ENCODE measurements at places on chromosomes 16 and 17.

GRCh38 chr17:68509141-68510057, 2.8 kb upstream of the PRKAR1A start:
- peak; percentile 30 for DNase-seq

GRCh38 chr17:65755799-65756198, 194.4 kb upstream of the AXIN2 start:
- DNase-seq, result no peak

DNA sequence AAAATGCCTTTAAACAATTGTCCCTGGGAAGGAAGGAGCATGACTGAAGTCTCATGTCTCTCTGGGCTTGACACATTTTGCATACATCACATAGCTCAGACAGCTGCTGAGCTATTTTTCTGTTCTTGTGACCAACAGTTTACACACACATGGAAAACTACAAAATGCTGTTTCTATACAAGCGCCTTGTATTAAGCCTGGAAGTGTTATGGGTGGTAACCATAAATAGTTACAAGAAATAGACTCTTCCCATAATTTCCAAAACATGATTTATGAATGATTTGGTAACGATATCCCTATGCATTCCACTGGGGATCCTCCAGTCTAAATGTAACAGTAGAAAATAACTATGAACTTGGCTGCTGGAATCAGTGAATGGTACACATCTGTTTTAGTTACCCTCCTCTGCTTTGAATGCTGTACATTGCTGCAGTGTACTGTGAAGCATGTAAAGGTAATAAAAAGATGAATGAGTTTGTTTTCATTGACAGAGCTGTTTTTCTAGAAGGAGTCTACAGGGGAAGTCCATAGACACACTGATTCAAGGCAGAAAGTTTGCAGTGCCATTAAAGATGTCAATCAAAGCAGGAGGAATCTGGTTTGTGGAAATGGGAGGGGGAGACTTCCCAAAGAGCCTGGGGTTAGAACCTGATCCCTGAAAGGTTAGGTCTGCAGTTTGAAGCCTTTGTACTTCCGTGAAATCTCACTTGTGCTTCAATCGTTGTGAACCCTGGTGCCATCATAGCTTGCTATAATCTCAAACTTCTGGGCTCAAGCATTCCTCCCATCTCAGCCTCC, 5.0 kb downstream of the ACSF2 start:
- DNase-seq, result no peak

DNA sequence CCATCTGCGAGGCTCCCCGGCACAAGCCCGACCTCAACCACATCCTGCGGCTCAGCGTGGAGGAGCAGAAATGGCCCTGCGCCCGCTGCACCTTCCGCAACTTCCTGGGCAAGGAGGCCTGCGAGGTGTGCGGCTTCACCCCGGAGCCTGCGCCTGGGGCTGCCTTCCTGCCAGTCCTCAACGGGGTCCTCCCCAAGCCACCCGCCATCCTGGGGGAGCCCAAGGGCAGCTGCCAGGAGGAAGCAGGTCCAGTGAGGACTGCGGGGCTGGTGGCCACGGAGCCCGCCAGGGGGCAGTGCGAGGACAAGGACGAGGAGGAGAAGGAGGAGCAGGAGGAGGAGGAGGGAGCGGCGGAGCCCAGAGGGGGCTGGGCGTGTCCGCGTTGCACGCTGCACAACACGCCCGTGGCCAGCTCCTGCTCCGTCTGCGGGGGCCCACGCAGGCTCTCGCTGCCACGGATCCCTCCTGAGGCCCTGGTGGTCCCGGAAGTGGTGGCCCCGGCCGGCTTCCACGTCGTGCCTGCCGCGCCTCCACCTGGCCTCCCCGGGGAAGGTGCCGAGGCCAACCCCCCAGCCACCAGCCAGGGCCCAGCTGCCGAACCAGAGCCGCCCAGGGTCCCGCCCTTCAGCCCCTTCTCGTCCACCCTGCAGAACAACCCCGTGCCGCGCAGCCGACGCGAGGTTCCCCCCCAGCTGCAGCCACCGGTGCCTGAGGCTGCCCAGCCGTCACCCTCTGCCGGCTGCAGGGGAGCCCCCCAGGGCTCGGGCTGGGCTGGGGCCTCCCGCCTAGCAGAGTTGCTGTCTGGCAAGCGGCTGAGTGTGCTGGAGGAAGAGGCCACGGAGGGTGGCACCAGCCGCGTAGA, 13.1 kb upstream of the PRR35 start:
- no peak for DNase-seq

- no peak for DNase-seq
Measured at GRCh38 chr16:90023078-90023447, 3.8 kb upstream of the DBNDD1 start.

- DNase-seq, result no peak
Measured at GRCh38 chr16:2084895-2085625, 37.3 kb downstream of the TSC2 start.

- no peak for DNase-seq
Measured at GRCh38 chr16:85181739-85182129, 69.5 kb upstream of the CIBAR2 start.

- no peak for DNase-seq
Measured at GRCh38 chr17:1126250-1126797, 53.5 kb downstream of the ABR start.

DNA sequence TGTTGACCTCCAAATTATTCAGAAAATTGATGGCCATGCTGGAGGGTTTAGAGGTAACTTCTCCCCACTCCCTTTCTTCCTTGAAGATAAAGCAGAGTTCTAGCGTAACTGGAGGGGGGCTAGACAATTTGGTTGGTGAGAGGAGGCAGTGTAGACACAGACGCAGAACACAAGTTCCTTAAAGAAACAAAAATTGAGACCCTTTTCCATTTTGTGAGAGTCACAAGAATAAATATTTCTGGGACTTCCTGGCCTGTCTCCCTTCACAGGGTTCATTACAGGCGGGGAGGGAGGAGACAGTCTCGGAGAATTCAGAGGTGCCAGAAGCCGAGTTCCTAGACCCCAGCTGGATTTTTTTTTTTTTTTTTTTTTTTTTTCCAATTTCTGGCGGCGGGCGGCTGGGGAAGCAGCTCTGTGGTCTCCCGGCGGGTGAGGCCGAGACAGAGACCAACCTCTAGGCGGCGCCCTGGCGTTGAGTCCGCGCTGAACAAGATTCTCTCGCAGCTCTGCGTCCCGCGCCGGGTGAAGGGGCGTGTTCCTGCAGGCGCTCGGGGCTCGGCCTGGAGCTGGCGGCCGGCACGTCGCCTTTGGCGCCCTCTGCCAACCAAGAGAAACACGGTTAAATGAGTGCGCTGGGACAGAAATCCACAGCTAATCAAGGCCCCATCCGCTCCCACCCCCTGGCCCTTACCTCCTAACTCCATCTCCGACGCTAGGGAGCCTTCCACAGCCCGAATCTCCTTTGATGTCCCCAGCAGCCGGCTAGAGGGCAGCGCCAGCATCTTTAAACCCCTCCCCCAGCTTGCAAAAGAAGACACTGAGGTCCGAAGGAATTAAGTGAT, 10.2 kb upstream of the HOXB9 start:
- peak; percentile 92 for DNase-seq

- peak; percentile 90 for DNase-seq
Measured at GRCh38 chr17:42180922-42181850, at the start of gene KCNH4. Gene KCNH4 (minus strand): TSS chr17:42181142. CDS start chr17:42180945, 197 bp downstream.

DNA sequence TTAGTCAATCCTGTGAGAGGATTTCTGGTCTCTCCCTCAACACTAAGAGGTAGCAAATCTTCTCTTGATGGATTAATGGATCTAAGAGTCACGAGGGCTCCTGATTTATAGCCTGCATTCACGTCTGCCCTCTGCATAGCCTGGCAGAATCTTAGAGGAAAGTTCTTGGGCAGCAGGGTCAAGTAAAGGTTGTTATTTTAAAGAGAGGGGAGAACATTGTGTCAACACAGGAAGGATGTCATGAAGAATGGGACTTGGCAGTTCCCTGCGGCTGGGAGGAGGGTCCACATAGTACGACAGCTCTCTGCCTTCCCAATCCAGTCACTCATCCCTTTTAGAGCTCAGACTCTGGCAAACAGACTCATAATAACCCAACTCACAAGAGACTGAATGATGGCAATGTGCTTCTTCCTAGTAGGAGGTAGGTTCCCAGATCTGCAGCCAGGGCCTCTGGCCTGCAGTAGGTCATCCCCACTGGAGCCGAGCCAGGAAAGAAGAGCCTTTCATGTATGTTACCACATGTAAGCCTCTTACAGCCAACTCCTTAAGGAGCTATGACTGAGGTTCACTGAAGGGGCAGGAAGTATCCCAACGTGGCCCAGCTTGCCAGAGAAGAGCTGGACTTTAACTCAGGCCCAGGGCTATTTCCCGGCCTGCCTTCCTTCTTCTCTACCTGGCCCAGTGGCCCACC, 25.4 kb upstream of the RPTOR start:
- no peak for DNase-seq

DNA sequence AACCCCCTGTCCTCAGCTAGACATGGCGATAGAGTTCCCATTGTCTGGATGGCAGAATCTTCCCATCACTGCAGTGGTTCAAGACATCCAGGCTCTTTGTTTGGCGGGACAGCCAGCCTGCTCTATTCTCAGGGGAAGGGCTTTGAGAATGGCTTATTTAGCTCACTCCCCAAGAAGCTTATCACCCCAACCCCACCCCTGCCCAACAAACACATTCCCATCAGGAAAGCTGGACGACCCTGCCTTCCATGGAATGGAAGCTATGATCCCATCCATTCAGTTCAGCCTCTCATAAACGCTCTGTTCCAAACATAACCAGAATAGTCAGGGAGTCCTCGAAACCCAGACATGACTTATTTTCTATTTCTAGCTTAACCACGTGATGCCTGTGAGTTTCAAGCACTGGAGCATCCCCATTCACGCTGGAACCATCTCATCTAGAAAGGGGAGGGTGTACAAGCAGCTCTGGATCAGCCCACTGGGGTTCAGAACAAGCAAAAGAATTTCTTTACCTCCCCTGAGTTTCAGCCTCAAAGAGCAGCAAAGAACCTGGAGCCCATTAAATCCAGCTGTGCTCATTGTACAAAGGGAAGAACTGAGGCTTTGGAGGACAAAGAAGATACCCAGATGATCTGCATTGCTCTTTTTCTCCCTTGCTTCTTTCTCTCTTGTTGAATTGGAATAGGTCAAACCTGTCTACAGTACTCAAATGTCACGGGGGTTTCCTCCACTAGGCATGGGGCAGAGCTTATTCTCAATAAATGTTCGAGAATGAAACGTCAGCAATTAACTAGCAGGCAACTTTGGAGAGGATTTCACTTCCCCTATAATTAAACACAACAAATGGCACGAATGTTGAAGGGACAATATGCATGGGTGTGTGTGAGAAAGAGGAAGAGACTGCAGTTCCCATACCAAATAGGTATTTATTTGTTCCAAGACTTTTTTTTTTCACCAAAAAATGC, 93.1 kb downstream of the XYLT1 start:
- peak; percentile 85 for DNase-seq

- no peak for DNase-seq
Measured at GRCh38 chr17:70095455-70095854, 20.4 kb downstream of the KCNJ16 start.

DNA sequence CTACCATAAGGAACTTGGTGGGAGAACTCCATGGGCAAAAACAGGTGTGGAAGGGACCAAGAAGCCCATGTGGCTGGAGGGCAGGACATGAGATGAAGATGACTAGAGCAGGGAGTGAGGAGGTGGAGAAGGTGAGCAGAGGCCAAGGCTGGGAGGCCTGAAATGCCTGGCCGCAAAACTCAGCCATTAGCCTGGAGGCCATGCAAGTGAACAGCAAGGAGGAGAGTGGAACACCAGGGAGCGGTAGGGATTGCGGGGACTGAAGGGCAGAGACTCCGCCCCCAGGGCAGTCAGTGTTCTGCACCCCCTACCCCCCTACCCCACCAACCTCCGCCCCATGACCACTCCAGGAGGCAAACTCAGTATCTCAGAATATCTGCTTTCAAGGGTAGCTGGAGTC, 17.0 kb downstream of the BCL7C start:
- DNase-seq, result no peak

DNA sequence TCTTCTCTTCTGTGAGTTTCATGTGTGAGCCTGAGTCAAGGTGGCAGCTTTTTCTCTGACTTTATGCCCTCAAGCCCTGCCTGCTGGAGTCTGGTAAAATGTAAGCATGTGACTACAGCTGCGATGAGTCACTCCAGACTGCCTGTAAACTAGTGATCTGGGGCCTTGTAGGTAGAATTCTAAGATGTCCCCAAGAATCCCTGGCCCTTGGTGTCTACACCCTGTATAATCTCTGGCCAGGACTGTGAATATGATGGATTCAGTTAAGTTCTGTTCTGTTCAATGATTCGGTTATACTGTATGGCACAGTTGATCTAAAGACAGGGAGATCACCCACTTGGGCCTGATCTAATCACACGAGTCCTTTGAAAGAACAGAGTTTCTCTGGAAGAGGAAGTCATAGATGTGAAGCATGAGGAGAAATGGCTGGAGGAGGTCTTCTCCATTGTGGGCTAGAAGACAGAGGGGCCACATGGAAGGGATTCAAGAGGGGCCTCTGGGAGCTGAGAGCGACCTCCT, 29.8 kb downstream of the PRSS54 start:
- DNase-seq, result no peak

DNA sequence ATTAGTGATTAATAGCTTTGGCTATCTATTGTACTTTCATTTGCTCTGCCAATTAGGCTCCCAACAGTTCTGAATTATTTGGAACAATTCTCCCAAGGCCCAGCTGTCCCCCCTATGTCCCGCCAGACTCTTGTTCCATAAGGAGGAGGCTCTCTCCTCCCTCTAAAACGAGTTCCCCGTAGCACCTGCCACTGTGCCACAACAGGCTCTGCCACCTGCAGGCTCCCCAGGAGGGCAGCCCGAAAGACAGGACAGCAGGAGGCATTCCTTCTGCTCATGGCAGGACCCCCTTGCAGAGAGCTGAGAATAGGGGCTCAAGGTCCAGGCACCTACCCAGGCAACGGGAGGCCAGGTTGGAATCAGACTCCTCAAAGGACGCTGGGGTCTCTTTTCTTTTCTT, 9.0 kb downstream of the PITPNM3 start:
- DNase-seq, result no peak

- DNase-seq, result no peak
Measured at GRCh38 chr17:81258292-81258691, 19.2 kb downstream of the NDUFAF8 start.

GRCh38 chr17:38338535-38338934, 5.2 kb downstream of the GPR179 start:
- DNase-seq, result no peak

DNA sequence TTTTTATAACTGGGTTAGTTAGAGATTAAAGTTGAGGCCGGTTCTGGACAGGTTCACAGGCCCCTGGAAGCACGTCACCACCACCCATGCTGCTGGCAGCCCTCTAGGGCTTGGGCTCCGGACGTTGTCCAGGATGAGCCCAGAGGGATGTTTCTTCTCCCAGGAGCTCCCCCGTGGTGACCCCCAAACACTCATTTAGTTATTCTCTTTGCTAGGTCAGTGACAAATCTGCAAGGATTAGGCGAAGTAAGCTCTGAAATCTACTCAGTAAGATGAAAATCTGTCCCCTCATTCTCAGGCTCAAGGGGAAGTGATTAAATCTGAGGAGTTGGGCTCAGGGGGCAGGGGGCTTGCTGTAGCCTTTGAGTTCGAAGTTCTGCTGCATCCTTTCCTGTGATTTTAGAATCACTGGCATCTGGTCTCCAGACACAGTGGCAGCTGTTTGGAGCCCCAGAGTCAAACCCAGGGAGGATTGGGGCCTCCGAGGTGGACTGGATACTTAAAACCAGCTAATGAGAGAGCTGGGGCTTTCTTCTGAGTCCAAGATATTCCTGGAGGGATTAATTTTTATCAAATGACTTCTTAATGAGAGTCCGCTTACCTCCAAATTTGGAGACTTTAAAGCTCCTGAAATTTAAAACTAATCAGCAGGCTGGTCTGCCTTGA, 49.2 kb upstream of the HS3ST2 start:
- DNase-seq, result no peak

GRCh38 chr17:72092710-72093322, 28.0 kb upstream of the SOX9 start:
- no peak for DNase-seq

GRCh38 chr17:28902819-28903545, at the start of gene DHRS13:
Gene DHRS13 (minus strand): TSS chr17:28903079. CDS start chr17:28902944, 135 bp downstream.
- DNase-seq, result peak; percentile 96

All from common myeloid progenitor, CD34-positive (primary cell).